Adrenal gland (tissue), 19 donors: ENCODE measurements at places on chromosomes 4 and X. TPM values are rescaled to one million over a fixed set of nuclear protein-coding genes. Genes with fewer than 3 reads are reported as not detected.

TEC gene
- total RNA-seq, result 2.2 TPM

SOWAHD gene
- total RNA-seq, result 1.1 TPM

SYTL5 gene
- total RNA-seq, result 16.3 TPM

MAP3K15 gene
- total RNA-seq, result 63.6 TPM

SH3BGRL gene
- 176 TPM for total RNA-seq

CPE gene
- total RNA-seq, result 24.8 TPM

POLN gene
- 2.2 TPM for total RNA-seq

STAP1 gene
- total RNA-seq, result not detected

UTP14A gene
- total RNA-seq, result 12.4 TPM

CYLC1 gene
- not detected for total RNA-seq

IL2 gene
- 1.2 TPM for total RNA-seq

ALB gene
- total RNA-seq, result 3.5 TPM

FOXR2 gene
- not detected for total RNA-seq

ANXA10 gene
- not detected for total RNA-seq

ZNF157 gene
- total RNA-seq, result 0.26 TPM

ADRA2C gene
- 1.7 TPM for total RNA-seq

NDNF gene
- 3.6 TPM for total RNA-seq

SHROOM2 gene
- total RNA-seq, result 6.0 TPM

GPR82 gene
- total RNA-seq, result 1.3 TPM

TLR2 gene
- 2.8 TPM for total RNA-seq

TBC1D8B gene
- 19.5 TPM for total RNA-seq

TEX11 gene
- not detected for total RNA-seq

VCX gene
- total RNA-seq, result not detected

DSPP gene
- not detected for total RNA-seq

CT55 gene
- 0.50 TPM for total RNA-seq

IL1RAPL1 gene
- total RNA-seq, result not detected

FAM47A gene
- not detected for total RNA-seq

CPLX1 gene
- 5.8 TPM for total RNA-seq

TSPAN7 gene
- 88.4 TPM for total RNA-seq

IRF2 gene
- 70.7 TPM for total RNA-seq

DAPP1 gene
- total RNA-seq, result 1.6 TPM
